Mucosa of descending colon (tissue), 3 donors: ENCODE measurements at places on chromosomes 5 and 9. TPM values are rescaled to one million over a fixed set of nuclear protein-coding genes. Genes with fewer than 3 reads are reported as not detected.

GRCh38 chr5:156815988-156816599 is 34.0 kb upstream of the PPP1R2B start:
- DNase-seq, result peak; percentile 60

DNA sequence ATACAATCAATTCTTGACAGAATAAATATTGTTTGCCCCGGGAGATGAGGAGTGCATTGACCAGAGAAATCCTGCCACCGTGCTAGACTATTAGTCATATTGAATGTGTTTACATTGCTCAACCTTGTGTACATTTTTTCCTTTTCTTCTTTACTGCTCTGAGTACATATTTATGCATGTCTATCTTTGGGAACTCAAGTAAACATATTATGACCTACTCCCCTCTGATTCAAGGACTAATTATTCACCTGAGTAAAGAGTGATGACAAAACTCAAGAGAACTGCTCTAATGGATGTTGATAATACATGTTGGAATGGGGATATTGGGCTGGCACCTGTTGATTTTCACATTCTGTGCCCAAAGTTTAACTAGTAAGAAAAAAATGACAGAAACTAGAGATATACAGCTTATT is 3.9 kb upstream of the SPINK1 start:
- DNase-seq, result no peak

GRCh38 chr5:178818094-178818493 is 41.7 kb upstream of the ZNF354B start:
- no peak for DNase-seq

DNA sequence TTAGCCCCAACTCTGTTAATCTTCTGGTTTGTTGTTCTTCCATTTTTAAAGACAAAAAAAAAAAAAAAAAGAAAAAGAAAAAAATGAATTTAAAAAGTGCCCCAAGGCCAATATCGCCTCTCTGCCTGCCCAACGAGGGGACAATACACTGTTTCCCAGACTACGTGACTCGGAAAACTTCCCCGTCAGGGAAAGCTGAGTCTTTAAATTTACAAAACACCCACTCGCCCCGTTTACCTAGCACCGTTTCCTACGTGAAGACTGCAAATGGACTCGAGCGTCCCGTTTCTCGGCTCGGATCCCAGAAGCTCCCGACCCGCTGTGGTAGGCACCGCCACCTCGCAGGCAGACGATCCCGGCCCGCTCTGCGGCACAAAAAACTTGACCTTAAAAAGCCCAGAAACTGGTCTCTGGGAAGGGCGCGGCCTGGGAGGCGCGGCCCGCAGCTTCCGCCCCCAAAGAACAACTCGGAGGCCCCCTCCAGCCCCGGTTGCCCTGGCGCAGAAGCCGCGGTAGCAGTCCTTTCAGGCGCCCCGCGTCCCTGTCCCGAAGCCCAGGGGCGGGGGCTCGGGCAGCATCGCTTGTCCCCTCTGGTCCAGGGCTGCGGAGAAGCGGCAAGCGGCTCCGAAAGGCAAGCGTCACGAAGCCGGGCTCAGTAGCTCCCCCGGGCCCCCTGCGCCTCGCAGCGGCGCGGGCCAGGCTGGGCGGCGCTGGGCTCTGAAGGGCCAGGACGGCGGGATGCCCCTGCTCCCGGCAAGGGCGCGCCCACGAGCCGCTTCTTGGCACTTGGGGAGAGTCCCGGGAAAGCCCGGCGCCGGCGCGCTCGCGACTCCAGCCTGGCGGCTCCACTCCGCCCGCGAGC is at the start of gene GCNT4:
Gene GCNT4, minus strand, starts transcription at position 367 of the 862 bp plus-strand sequence. CDS start 22,521 bp downstream, outside the sequence.
- DNase-seq, result peak; percentile 68

DNA sequence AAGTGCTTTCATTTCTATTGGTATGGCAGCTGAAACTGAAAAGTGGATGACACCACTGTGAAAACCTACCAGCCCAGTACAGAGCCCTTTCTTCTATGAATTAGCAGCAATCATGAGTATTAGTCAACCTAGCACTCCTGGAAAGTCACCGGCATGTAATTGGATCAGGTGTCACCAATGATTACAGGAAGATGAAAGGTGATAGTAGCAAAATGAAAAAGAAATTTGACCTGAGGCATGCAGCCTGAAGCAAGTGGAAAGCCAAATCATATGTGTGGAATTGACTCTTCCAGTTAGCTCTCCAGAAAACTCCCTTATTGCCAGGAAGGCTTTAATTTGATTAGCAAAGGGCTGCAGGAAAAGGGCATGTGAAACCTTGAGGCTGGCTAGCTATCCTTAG is 81.2 kb upstream of the NAA35 start:
- DNase-seq, result no peak

GRCh38 chr9:28563291-28563934 is 990.1 kb upstream of the C9orf72 start:
- DNase-seq, result no peak

GRCh38 chr5:54022223-54022622 is 288.1 kb downstream of the ARL15 start:
- no peak for DNase-seq

DNA sequence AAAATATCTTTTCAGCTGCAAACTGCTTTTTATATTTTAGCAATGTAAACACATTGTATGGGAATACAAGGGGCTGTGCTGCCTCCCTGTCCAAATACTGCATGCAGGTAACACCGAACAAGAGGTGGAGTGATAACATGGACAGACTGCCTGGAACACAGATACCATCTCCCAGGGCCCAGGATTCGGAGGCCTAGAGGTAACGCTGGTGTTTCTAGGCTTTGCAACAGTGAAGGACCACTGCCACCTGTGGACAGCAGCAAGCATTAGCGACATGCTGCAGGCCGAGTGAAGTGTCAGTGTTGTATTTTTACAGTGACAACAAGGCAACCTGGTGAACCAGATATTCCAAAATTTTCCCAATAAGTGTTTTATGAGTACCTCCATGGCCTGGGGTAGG is 379.1 kb downstream of the DMRT2 start:
- DNase-seq, result peak; percentile 42

GRCh38 chr5:135234242-135234641 is 164.8 kb downstream of the MACROH2A1 start:
- DNase-seq, result no peak

GRCh38 chr5:132002757-132003156 is 8.7 kb downstream of the ACSL6 start:
- DNase-seq, result no peak

GRCh38 chr5:148798786-148799185 is 27.6 kb upstream of the ADRB2 start:
- DNase-seq, result no peak

GRCh38 chr5:132778856-132779255 is 1.8 kb upstream of the SEPTIN8 start:
- no peak for DNase-seq

DNA sequence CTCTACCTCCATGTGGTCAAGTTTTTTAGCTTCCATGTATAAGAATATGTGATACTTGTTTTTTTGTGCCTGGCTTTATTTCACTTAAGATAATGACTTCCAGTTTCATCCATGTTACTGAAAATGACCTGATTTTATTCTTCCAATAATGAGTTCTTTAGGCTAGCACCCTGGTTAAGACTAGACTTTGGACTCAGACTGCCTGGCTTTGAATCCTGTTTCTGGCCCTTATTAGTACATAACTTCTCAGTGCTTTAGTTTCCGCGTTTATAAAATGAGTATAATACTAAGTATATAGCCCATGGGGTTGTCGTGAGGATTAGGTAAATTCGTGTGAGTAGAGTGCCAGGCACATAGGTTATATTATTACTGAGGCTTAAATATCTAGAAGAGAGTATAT is 18.5 kb downstream of the KIAA1958 start:
- DNase-seq, result no peak

- no peak for DNase-seq
Observed at GRCh38 chr5:176514244-176514950, 22.8 kb downstream of the RNF44 start.

DNA sequence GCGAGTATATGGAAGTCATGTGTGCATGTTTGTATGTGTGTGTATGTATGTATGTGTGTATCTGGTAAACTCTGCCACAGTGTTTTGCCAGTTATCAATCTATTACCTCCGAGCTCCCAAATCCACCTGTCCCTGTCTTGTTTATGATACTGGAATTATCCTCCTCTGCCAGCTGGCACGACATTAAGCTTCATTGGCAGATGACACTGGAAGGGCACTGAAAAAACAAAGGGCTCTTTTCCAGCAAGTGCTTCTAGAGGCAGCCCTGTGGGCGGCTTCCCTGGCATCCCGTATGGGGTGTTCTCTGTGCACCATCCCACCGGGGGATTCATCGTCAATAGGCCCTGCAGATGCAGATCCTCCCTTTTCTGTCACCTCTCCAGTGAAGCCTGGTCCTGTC is 221.5 kb downstream of the MSX2 start:
- no peak for DNase-seq

DNA sequence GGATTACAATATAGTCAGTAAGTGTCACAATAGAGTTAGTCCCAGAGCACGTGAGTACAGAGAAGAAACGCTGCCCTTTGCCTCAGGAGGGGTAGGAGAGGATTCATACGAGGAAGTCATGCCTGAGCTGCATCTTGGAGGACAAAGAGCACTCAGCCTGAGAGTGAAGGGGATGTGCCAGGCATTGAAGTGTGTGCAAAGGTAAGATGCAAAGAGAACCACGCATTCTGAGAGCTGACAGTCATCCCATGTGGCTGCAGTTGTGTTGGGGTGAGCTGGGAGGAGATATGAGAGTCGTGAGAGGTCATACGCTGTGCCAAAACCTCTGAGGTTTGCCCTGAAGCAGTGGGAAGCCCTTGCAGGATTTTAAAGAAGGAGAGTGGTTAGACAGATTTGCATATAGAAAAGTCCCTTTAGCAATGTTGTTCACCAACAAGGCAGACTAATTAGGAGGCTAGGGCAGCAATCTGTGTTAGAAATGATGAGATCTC is 97.5 kb downstream of the PIP5K1B start:
- DNase-seq, result no peak

DNA sequence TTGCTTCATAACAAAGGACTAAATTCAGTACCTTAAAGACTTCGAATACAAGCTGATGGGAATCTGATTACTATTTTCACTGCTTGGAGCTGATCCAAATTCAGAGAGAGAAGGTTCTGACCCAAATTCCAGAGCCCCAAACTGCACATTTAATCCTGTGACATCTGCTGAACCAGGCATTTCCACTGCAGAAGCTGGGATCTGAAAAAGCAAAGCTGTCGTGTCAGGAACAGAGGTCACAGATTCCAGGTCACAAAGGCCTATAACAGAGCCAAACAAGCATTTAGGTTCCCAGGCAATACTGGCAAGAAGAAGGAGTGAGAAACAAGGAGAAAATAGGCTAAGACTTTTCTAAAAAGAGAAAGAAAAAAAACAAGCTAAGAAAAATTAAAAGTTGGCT is 105.3 kb downstream of the UBAP2 start:
- DNase-seq, result no peak

- DNase-seq, result no peak
Observed at GRCh38 chr9:134669399-134669955, 27.9 kb downstream of the COL5A1 start.

GRCh38 chr5:97377582-97377981 is 194.5 kb upstream of the RIOK2 start:
- no peak for DNase-seq

GRCh38 chr5:114977979-114978573 is 191.6 kb downstream of the TRIM36 start:
- no peak for DNase-seq

DNA sequence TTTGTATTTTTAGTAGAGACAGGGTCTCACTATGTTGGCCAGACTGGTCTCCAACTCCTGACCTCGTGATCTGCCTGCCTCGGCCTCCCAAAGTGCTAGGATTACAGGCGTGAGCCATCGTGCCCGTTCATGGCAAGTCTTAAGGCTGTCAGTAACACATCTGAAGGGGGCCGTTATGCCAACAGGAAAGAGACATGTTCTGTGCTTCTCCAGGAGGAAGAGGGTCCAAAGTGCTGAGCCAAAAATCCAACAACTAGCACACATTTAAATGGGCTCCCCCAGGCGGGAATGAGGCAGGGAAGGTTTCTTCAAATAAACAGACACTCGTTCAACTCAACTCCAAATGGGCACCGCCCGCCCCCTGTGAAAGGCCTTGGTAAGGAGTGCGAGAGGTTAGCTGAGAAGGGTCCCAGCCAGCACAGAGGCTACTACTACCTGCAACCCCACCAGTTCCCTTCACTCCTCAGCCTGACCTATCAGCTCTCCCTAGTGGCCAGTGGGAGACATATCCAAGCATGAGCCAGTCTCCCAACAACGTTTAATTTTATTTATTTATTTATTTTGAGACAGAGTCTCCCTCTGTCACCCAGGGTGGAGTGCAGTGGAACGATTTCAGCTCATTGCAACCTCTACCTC is 84.1 kb upstream of the DMRT1 start:
- DNase-seq, result no peak

Gene SURF2
- 8.7 TPM for total RNA-seq

Gene PLCXD3
- total RNA-seq, result 1.6 TPM

Gene PRSS3
- 107 TPM for total RNA-seq

Gene INSL4
- not detected for total RNA-seq

Gene CTSV
- 2.3 TPM for total RNA-seq

Gene ITK
- 2.7 TPM for total RNA-seq

Gene DOCK2
- total RNA-seq, result 20.1 TPM

Gene REEP2
- 2.7 TPM for total RNA-seq

Gene PTGER4
- total RNA-seq, result 58.4 TPM

Gene TRAF1
- 5.5 TPM for total RNA-seq

Gene CDX1
- total RNA-seq, result 302 TPM
